ENCODE measurements at places on chromosomes 6 and 20. TPM values are rescaled to one million over a fixed set of nuclear protein-coding genes. Genes with fewer than 3 reads are reported as not detected.

The ZNF217 gene
- total RNA-seq = 19.9 TPM

The PSORS1C1 gene
- total RNA-seq = 0.21 TPM

The AK9 gene
- 13.0 TPM for total RNA-seq

The ERMARD gene
- total RNA-seq = 13.5 TPM

The ZSCAN23 gene
- 2.0 TPM for total RNA-seq

The TRERF1 gene
- 1.8 TPM for total RNA-seq

The KCNK17 gene
- total RNA-seq = not detected

The PACSIN1 gene
- total RNA-seq = 5.4 TPM

The ARMH2 gene
- total RNA-seq = not detected

The PTK7 gene
- total RNA-seq = 47.5 TPM

The LINC00237 gene
- total RNA-seq = not detected

The EYA4 gene
- 18.5 TPM for total RNA-seq

The ZNF311 gene
- 0.32 TPM for total RNA-seq
